Effector CD8-positive, alpha-beta T cell (primary cell): ENCODE measurements at places on chromosomes 3 and 15.

- no peak for DNase-seq
These were observed 29.5 kb upstream of the LSAMP start for GRCh38 chr3:116474801-116475200.

DNA sequence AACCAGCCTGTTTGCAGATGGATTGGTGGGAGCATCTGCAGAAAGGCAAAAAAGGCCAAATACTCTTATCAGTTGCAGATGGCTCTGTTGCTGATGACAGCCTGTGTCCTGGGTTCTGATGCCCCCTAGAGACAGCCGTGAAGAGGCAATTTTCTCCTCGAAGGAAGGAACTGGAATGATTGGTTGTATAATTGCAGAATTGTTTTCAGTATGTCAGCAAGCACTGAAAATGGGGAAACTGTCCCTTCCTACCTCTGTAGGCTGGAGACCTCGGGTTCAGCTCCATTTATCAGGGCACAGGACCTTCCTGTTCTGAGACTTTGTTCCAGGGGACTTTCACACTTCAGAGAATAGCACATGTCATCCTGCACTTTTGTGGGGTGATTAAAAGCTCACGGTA lies 103.0 kb downstream of the PGPEP1L start:
- DNase-seq, result no peak

DNA sequence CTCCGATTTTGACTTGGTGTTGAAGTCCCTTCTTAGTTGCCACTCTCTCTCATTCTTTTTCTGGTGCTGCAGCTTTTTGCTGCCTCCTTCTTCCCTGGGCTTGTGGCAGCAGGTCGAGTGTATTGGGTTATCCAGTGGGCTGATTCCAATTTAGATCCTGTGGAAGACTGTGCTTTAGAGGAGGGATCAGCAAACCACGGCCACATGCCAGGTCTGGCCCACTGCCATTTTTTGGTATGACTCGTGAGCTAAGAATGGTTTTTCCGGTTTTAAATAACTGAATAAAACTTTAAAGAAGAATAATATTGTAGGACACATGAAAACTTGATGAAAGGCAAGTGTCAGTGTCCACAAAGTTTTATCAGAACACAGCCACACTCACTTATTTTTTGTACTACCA lies 330.5 kb downstream of the ROBO2 start:
- no peak for DNase-seq

- DNase-seq, result no peak
These were observed 57.8 kb upstream of the CPOX start for GRCh38 chr3:98650971-98651779.

GRCh38 chr3:78888635-78889034 lies 879.2 kb downstream of the ROBO1 start:
- no peak for DNase-seq

DNA sequence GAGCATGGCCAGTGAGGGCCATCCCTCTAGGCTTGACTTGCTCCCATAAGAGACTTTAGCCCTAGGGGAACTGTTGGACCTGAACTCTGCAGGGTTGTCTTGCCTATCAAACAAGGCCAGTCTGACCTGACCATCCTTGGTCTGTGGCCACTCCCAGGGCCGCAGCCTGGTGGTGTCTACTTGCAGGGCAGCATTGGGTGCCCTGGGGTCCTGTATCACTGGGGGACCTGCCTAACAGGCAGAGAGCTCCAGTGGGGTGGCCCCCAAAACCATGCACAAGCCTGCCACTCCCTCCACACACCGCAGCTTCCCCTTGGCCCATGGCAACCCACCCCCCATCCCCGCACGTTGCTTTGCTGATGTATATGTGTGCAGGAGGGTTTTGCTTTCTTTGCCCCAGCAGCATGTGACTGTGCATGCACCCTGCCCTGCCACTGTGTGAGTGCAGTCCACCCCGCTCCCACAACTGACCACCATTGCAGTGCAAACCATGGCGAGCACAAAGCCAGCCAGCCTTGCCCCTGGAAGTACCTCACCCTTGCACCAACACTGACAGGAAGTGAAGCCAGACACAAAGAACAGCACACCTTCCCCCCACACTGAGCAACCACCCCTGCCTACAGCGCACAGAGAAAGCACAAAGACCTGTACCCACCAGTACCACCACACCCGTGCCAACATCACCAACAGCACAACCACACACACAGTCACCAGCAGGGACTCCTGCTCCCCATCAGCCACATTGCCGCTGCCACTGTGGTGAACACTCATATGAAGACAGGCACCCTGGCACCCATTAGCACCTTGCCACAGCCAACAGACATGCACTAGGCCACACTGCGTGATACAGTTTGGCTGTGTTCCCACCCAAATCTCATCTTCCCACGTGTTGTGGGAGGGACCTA lies 88.8 kb downstream of the SENP7 start:
- DNase-seq, result no peak
